NCI-H2171 (cell line): ENCODE measurements at places on chromosomes 3 and 15.

GRCh38 chr3:188122571-188123169 is 31.3 kb upstream of the LPP start:
- no peak for DNase-seq

- DNase-seq: no peak
These were observed 33.6 kb upstream of the MTMR10 start for GRCh38 chr15:31024979-31025378.

DNA sequence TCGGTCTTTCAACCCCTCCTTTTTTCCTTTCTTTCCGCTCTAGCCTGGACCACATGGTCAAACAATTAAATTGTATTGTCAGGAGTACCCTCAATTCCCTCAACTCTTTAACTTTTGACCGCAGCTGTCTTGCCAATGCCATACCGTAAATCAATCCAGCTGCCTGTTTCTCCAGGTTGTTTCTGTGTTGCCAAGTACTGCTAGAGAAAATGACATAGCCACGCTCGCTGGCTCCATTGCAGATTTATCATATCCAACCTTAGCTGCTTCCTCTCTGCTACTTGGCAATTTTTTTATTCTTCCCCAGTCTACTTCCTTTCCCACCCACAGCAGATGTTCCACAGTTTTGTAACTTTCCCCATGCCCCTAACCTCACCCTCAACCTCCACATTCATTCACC is 60.0 kb downstream of the ZNF385D start:
- no peak for DNase-seq

- DNase-seq: no peak
These were observed 55.2 kb downstream of the PGPEP1L start for GRCh38 chr15:98952381-98952803.

- no peak for DNase-seq
These were observed 1.7 kb downstream of the TMEM89 start for GRCh38 chr3:48619541-48620524.
